ENCODE measurements at places on chromosomes 12 and 14.
A peak's percentile ranks its signal among the peaks of the same experiment; 100 is the strongest.

- no peak for DNase-seq
Measured at GRCh38 chr12:119100933-119101332, 77.8 kb upstream of the HSPB8 start.

DNA sequence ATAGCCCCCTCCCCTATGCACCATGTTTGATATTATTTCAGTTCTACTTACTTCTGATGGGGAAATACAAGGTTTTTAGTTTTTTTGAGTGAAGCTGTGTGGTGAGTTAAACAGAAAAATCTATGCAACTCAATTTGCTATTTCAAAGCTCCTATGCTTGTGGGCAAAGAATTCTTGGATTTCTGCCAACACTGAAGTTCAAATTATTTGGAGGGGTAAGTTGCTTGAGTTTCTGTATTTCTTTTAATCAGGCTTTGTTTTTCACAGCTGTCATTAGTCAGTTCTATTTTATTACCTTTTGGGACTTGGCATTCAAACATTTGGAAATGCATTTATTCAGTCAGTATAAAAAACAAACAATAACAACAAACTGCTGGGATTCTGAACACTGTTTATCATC lies 407.5 kb upstream of the MGAT4C start:
- no peak for DNase-seq

DNA sequence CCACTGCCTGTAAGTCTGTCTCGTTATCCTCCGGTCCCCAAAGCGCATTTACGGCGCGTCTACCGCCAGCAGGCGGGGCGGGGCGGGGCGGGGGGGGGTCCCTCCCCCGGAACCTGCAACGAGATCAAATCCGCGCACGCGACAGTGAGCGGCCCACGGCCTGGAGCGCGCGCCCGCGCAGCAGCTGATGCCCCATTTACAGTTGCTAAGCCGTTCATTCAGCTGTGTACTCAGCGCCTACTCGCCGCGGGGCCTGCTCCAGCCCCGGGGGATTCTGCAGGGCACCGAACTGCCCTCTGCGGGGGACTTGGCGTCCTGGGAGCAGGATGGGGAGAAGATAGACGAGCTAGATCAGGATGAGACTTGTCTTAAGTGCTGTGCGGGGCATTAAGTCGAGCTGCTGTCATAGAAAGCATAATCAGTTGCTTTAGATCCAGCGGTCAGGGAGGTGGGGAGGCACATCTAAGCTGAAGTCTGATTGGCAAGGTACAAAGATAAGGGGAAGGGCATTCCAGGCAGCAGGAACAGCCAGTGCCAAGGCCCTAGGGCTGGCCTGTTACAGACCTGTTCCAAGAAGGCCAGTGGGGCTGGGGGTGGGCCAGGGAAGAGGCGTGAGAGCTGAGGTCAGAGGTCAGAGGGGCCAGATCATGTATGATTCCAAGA lies 1.4 kb upstream of the CCDC85C start:
- DNase-seq: peak; percentile 64

DNA sequence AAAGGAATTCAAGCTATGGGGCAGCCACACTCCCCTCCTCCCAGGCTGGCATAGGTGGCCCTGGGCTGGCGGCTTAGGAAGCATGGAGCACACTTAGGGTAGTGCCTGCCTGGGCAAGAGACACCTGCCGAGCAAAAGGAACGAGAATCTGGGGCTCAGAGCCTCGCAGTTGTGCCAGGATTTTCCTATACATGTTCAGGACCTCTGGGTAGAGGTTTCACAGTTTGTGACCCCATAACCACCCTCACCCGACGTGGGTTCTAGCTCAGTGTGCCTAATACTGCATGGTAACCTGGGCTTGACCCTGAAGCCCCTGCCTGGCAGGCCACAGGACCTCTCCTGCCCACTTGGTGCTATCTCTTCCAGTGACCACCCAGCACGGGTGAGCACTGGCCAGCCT lies 99.5 kb downstream of the FBXL14 start:
- DNase-seq: no peak

GRCh38 chr14:89400529-89400928 lies 16.5 kb downstream of the FOXN3 start:
- no peak for DNase-seq

- DNase-seq: no peak
Measured at GRCh38 chr12:41509271-41510055, 321.3 kb downstream of the PDZRN4 start.

GRCh38 chr14:64755781-64756221 lies 51.6 kb downstream of the PLEKHG3 start:
- no peak for DNase-seq

DNA sequence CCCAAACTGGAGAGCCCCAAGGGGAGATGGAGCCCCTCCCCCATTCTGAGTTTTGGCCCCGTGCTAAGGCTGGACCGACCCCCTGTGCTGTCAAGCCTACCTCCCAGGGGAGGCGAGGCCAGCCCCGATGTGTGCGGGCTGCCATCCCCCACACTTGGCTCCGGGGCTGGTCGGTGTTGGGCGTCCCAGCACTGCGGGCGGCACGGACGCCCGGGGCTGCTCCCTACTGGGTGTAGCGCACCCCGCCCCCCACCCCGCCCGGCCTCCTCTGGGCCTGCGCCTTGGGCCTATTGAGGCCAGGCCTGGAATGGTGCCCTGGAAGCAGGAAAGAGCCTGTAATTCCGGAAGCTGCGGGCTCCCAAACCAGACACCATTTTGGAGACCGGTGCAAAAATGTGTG lies 2.6 kb downstream of the DCAF4 start:
- no peak for DNase-seq

DNA sequence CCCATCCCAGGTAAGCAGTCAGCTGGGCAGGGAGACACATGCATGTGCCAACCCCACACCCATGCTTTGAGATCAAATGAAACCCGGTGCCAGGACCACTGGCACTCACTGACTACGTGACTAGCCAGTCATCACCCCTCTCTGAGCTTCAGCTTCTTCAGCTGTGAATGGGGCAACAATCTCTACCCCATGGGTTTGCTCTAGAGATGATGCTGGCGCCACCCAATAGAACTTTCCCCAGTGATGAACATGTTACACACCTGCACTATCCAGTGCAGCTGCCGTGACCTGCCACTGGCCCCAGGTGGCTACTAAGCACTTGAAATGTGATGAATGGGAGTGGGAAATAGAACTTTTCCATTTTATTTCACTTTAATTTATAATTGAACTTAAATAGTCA lies 70.3 kb downstream of the PITPNM2 start:
- DNase-seq: no peak

GRCh38 chr14:94097091-94097490 lies 13.4 kb upstream of the IFI27 start:
- DNase-seq: no peak

DNA sequence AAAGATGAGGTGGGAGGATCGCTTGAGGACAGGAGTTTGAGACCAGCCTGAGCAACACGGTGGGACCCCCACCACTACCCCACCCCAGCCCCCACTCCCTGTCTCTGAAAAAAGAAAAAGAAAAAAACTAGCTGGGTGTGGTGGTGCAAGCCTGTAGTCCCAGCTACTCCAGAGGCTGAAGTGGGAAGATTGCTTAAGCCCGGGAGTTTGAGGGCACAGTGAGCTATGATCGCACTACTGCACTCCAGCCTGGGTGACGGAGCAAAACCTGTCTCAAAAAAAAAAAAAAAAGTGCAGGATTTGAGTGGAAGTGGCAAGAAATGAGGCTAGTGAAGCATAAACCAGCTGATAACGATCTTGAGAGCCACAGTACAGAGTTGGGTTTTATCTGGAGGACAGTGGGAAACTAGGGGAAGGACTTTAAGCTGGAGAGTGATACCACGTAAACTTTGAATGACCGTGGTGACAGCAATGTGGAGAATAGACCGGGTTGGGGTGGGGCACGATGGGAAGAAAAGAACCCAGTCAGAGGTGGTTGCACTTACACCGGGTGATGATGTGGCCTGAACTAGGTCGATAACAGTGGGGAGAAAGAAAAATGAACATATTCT lies 85.3 kb downstream of the TMEM260 start:
- no peak for DNase-seq

- no peak for DNase-seq
Measured at GRCh38 chr12:99505805-99506204, 141.7 kb upstream of the GARIN6 start.

- DNase-seq: no peak
Measured at GRCh38 chr12:31922341-31923062, 36.7 kb upstream of the RESF1 start.

DNA sequence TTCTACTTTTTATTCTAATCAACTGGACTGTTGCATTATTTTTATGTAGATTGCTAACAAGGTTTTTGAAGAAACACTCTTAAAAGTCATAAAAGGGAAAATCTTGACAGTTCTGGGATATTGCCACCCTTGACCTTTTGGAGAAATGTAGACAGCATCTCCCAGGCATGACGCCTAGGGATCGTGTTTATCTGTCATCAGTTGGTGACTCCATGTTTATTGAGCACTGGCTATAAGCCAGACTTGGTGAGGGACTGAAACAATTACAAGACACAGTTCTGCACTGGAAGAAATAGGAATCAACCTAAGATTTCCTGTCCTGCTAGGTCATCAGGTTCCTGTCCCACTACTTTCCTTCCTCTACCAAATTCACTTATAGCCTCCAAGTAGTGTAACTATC lies 34.5 kb downstream of the HMGA2 start:
- DNase-seq: no peak

GRCh38 chr12:3458041-3458440 lies 33.0 kb upstream of the PRMT8 start:
- DNase-seq: no peak

- no peak for DNase-seq
Measured at GRCh38 chr14:67335781-67336180, 23.8 kb downstream of the ATP6V1D start.

- DNase-seq: no peak
Measured at GRCh38 chr12:41627476-41627875, 439.4 kb downstream of the PDZRN4 start.

DNA sequence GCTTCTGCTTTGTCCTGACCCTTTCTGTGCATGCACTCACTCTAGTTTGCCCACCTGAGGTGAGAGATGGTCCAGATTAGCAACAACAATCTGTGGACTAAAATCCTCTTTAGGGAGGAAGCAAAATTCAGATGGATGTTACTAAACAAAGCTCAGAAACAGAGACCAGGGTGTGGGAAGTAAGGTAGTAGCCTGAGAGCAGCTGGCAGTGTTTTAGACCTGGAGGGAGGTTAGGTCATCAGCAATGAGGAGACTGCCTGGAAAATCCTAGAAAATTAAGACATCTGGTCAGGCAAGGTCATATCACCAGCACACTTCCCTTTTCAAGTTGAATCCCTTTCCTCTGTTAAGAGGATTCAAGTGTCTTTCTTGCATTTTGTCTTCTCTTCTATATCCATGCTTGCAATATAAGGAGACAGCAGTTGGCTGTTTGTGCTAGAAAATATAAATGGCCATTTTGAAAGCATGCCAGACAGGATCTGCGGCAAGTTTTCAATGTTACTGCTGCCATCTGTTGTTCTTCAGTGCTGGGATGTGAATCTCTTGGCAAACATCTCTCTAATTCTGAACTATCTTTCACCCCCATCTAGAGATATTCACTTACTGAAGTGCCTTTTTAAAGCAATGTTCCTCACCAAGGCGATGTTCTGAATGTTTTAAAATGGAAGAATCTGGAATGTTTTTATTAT lies 266.4 kb downstream of the NAV3 start:
- DNase-seq: no peak

DNA sequence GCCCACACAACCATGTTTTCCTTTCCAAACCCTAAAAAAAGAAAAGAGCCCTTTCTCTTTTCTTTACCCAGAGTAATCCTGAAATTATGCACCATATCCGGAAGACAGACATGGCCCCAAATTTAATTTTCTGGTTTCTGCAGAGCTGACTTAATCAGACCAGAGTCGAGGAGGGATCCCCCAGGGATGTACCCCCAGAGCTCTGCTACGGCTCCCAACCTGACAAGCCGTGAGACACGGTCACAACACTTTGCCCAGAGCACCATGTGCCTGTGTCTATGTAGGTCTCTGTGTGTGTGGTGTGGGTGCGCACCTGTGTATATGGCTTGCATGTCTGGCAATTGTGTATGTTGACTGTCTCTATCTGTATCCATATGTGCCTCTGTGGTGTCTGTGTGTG lies 77.6 kb upstream of the CLMN start:
- no peak for DNase-seq

DNA sequence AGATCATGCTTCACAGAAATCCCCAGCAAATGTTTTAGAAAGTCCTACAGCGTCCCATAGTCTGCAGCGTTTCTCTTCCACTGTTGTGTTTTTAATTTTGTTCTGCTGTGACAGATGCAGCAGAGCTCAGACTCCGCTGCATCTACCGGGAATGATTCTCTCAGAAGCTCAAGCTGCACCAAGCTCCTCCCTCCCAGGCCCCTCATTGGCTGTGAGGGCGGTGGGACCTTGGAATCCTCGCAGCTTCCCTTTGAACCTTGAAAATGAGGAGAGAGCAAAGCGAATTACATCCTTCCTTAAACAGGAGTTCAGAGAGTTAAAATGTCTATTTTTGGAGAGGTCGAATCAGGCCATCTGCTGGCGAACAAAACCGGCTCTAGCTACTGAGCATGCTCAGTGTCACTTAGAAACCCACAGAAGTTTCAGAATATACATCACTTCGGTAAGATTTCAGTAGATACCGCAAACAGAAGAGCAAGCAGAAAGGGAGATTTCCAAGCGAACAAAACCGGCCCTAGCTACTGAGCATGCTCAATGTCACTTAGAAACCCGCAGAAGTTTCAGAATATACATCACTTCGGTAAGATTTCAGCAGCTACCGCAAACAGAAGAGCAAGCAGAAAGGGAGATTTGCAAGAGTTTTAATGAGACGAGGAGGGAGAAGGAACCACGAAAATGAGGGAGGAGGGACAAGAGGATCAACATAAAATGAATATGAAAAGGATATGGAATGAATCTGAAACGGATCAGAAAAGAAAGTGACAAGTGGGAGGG lies at the start of gene ABCD2:
TSS of gene ABCD2 (minus strand) at position 144 of the 774 bp plus-strand sequence. CDS start 188 bp downstream, outside the sequence.
- DNase-seq: peak; percentile 93

- DNase-seq: no peak
Measured at GRCh38 chr12:94290353-94290752, 142.0 kb downstream of the PLXNC1 start.

DNA sequence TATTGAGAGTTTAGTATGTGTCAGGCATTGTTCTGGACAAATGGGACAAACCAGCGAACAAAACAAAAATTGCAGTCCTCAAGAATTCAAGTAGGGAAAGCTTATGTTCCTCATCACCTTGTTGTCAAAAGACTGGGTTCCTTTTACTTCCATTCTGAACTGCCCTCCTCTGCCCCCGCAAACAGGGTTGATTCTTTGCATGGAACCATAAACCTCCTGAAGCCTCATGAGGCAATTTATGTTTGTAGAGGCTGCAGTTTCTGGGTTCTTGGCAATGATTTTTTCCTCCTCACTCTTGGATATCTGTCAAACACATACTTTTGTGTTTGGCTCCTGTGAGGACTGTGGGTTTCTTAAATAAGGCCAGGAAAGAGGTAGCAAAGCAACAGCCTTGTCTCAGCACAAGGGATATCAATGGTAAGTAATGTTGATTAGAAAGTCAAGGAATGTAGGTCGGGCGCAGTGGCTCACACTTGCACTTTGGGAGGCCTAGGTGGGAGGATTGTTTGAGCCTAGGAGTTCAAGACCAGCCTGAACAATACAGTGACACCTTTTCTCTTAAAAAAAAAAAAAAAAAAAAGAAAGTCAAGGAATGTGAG lies 13.9 kb downstream of the COPZ1 start:
- no peak for DNase-seq

- DNase-seq: no peak
Measured at GRCh38 chr12:124609041-124609989, 41.9 kb upstream of the NCOR2 start.

- peak; percentile 33 for DNase-seq
Measured at GRCh38 chr14:59333668-59334067, 131.5 kb downstream of the GPR135 start.

GRCh38 chr12:81461163-81461562 lies 298.0 kb downstream of the PPFIA2 start:
- DNase-seq: no peak

Measured in SW 1271 (cell line).